Effector CD4-positive, alpha-beta T cell (primary cell): ENCODE measurements at places on chromosomes 3 and 15.

DNA sequence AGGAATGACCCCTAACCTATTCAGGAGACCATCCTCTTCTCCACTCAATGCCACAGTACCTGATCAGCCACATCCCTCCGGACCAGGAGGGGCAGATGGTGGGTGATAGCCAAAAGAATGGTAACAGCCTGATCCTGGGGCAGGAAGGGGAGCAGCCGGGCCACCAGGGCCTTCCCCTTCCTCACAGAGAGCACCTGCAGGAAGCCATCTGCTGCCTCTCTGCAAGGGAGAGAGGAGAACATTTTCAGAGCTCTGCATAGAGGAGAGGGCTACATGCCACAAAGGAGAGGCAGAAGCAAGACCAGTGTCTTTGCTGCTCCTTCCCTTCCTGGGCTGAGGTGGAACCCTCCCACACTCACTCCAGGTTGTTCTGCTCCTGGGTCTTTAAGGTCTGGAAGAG is 5.5 kb upstream of the SPG11 start:
- no peak for DNase-seq

GRCh38 chr3:126211569-126211968 is 31.2 kb upstream of the ALDH1L1 start:
- no peak for DNase-seq

DNA sequence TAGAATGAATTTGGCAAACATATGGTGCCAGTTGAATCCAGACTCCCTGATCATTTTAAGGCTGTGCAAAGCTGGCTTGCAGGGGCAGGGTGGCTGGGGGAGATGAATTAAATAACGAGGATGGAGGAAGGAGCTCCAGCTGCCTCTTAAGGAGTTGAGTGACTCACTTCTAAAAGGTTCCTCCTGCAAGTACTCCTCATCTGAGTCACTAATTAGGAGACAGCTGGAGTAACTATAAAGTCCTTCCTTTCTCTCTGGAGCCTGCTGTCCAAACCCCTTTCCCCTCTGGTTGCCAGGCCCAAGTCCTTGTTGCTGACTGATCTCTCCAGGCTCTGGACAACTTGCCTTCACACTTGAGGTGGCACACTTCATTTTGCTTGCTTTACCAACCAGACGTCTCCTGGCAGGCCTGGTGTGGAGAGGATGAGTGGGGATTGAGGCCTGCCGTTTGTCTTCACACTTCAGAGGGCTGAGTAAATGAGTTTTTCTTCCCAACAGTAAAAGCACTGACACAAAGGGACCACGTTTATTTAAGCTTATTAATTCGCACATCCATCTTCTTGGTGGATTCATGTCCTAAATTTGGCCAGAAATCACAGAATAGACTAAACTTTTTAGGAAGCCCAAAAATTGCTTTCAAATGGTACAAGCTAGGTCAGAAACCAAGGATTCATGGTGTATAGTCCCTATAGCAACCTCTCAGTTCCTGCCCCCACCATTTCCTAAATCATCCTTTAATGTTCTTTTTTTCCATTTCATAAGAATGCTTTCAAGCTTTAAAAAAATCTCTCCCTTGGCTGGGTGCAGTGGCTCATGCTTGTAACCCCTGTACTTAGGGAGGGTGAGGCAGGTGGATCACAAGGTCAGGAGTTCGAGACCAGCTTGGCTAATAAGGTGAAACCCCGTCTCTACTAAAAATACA is 90.5 kb upstream of the MYRIP start:
- DNase-seq, result no peak

- DNase-seq, result no peak
Measured at GRCh38 chr3:66403323-66403990, 97.4 kb downstream of the LRIG1 start.

GRCh38 chr3:145623349-145623748 is 537.6 kb downstream of the PLOD2 start:
- DNase-seq, result no peak

GRCh38 chr3:25214034-25214433 is 214.0 kb upstream of the RARB start:
- DNase-seq, result no peak

GRCh38 chr3:127065561-127066290 is 82.8 kb downstream of the PLXNA1 start:
- no peak for DNase-seq

DNA sequence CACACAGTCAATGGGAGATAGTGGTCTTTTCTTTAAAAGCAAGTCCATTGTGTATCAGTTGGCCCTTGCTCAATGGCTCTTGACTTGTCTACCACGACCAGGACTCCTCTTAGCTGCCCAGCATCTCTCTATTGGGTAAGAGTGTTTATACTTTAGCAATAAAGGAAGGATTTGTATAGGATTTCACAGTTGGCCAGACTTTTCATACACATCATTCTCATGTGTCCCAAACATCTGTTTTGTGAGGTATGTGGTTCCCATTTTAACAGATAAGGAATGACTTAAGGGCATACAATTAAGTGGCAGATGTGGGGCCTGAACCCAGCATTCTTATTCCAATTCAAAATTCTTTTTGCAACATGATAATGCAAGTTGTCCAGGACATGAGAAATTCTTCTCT is 191.5 kb downstream of the CHST2 start:
- no peak for DNase-seq

GRCh38 chr15:38414357-38414756 is 39.6 kb upstream of the FAM98B start:
- DNase-seq, result no peak

DNA sequence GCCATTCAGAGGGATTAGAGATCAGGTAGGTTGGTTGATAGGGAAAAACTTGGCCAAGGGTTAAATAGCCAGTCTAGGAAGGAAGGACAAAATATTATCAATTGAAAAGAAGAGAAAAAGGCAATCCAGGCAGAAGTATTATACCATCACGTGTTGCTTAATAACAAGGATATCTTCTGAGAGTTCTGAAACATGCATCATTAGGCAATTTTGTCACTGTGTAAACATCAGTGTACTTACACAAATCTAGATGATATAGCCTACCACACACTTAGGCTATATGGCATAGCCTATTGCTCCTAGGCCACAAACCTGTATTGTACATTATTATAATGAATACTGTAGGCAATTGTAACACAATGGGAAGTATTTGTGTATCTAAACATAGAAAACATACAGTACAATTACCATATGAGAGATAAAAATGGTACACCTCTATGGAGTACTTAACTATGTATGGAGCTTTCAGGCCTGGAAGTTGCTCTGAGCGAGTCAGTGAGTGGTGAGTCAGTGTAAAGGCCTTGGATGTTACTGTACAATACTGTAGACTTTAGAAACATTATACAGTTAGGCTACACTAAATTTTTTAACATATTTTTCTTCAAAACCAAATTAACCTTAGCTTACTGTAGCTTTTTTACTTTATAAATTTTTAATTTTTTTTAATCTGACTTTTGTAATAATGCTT is 2.7 kb downstream of the TEX55 start:
- DNase-seq, result no peak

DNA sequence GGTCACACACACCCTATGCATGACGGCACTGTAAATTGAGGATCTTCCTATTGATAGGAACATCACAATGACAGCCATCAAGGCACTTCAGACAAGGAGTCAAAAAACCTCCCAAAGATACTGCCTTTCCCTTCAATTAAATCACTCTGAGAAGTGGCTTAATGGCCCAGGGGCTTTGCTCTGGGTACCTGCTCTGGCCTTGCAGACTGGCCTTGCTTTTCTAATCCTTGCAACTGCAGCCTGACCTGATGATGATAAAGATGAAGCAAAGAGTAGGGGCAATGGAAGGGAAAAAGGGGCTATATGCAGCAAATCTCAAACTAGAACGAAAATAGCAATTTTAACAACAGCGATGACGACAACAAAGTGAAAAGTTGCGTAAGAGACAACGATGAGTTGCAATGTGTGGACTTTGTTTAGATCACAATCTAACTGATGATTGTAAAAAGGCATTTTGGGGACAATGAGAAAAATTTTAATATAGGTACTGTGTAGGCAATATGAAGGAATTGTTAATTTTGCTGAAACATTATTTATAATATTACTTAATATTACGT is 14.6 kb downstream of the ADAMTS9 start:
- no peak for DNase-seq

GRCh38 chr15:39459548-39459947 is 121.3 kb upstream of the THBS1 start:
- DNase-seq, result no peak
